ENCODE measurements at places on chromosomes 3 and 15. TPM values are rescaled to one million over a fixed set of nuclear protein-coding genes. Genes with fewer than 3 reads are reported as not detected.

The IFT80 gene
- 26.4 TPM for polyA plus RNA-seq

The ARPP19 gene
- 64.8 TPM for polyA plus RNA-seq

The COL6A6 gene
- polyA plus RNA-seq, result 91.6 TPM

GRCh38 chr3:55658690-55659562, 171.8 kb upstream of the WNT5A start:
- no peak for DNase-seq

DNA sequence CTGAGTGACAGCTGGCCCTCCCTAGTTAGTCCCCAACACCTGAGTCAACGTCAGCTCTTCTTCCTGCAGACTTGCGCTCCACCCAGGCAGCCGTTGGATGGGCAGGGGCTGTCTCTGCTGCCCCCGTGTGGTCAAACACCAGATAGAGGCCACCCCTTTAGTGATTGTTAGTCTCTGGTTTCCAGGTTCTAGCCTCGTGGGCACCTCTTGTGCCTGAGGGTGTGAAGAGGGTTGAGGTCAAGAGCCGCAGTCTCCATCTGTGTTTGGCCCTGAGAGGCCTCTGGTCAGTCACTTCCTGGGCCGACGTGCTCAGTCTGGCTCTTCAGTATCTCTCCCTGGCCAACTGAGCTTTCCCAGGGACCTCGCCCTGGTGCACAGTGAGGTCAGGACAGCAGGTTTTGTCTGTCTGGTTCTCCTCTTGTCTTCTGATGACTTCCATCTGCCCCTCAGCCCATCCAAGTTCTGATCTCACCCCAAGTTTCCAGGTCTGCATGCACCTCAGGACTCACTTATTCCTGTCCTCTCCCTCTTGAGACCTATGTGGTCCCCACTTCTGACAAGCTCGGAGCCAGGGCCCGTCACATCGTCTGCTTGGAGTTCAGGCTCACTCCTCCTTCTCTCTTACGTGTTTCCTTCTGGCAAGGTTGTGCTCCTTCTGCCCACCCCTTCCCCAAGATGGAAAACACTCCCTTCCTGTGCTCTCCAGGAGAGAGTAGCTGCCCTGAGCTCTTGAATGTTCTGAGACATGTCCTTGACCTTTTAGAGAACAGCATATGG, 20.9 kb downstream of the CD276 start:
- DNase-seq, result no peak

- no peak for DNase-seq
Measured at GRCh38 chr3:46700772-46701171, 420 bp upstream of the TMIE start.

- no peak for DNase-seq
Measured at GRCh38 chr3:113436809-113437208, 4.5 kb downstream of the CFAP44 start.

DNA sequence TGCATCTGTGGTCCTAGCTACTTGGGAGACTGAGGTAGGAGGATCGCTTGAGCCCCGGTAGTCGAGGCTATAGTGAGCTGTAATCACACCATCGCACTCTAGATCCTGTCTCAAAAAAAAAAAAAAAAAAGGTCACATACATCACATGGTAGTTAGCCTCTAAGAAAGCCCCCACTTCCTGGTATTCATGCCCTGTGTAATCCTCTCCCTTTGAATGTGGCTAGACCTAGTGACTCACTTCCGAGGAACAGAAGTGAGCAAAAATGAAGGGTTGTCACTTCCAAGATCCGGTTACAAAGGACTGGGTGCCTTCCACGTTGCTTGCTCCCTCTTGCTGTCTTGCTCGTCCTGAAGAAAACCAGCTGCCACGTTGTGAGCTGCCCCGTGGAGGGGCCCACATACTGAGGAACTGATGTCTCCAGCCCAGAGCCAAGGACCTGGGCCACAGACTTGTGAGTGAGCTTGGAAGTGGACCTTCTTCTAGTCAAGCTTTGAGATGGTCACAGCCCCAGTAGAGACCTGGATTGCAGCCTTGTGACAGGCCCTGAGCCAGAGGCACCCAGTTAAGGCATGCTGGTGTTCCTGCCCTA, 12.6 kb upstream of the LCTL start:
- no peak for DNase-seq

DNA sequence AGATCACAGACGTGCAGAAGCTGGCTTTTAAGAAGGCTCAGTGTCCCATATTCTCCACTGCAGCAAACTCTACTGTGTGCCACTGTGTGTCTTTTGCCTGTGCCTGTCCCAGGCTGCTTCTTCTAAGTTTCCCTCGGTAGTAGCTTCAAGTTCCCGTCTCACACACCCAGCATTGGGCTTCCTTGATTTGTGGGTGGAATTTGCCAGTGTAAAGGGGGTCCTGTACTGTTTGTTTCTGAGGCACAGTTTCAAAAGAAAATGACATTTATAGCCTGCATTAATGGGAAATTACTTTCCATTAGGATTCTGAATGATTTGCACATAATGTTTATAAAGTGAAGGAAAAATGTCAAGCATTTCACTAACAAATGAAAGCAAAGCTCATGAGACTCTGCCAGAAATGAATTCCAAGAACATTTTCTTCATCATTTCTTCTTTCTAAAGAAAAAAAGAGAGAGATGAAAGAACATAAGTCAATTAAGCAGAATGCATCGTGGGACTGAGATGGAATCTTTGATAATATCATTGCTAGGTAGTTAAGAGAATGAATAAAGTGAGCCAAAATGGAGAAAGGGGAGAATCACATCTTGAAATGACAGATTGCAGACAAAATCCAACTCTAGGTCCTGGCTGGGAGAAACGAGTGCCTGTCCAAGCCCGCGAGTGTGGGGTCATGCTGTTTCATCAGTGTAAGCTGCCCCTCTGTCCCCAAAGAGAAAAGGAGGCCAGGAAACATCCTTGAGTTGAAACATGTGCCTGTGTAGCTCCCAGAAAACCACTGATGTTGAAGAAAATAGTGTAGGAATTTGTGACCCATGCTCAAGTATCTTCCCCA, 48.6 kb upstream of the ADAMTSL3 start:
- no peak for DNase-seq

GRCh38 chr3:150603980-150604319, 829 bp downstream of the SELENOT start:
- no peak for DNase-seq
